ENCODE measurements at places on chromosomes 4 and X. TPM values are rescaled to one million over a fixed set of nuclear protein-coding genes. Genes with fewer than 3 reads are reported as not detected.

The TCEAL7 gene
- polyA plus RNA-seq: 3.1 TPM

The MAGEA2 gene
- not detected for polyA plus RNA-seq

The SULT1E1 gene
- polyA plus RNA-seq: not detected

The ANXA3 gene
- 31.7 TPM for polyA plus RNA-seq

The CMC4 gene
- 19.2 TPM for polyA plus RNA-seq

The SASH3 gene
- 138 TPM for polyA plus RNA-seq

The NUDT11 gene
- polyA plus RNA-seq: 0.17 TPM
